Amygdala (tissue), 56 donors: ENCODE measurements at places on chromosomes 12 and 14.

- DNase-seq: no peak
Measured at GRCh38 chr14:76699939-76700590, 61.2 kb upstream of the VASH1 start.

DNA sequence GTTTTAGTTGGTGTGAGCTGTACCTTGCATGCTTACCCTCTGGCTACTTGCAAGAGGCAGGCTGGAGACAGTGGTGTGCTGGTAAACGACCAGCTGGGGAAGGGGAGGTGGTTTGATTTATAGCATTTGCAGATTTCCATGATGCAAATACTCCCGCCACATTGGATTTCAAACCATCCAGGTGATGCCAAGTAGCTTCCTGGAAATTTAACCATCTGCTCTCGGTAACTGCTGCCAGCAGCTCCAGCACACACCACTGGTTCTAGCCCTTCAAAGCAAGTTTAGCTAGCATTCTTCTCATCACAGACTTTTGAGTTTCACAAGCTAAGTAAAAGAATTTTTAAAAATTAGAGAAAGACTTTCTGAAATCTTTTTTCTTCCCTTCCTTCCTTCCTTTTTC lies 104.5 kb upstream of the AMIGO2 start:
- no peak for DNase-seq

GRCh38 chr12:27900920-27901879 lies 71.3 kb downstream of the PTHLH start:
- DNase-seq: no peak

DNA sequence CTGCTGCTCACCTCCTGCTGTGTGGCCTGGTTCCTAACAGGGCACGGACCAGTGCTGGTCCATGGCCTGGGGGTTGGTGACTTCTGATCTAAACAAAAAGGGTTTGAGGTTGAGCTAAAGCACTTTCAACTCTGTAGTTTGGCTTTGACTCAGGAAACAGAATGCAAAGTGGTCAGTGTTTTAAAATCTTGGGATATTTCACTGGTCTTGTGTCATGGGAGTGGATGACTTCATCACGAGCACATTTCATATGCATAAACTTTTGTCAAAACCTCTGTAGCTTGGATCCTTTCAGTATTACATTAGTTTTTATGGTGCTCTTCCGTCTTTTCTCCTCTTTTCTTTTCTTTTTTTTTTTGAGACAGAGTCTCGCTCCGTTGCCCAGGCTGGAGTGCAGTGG lies 25.6 kb downstream of the FAM161B start:
- no peak for DNase-seq

DNA sequence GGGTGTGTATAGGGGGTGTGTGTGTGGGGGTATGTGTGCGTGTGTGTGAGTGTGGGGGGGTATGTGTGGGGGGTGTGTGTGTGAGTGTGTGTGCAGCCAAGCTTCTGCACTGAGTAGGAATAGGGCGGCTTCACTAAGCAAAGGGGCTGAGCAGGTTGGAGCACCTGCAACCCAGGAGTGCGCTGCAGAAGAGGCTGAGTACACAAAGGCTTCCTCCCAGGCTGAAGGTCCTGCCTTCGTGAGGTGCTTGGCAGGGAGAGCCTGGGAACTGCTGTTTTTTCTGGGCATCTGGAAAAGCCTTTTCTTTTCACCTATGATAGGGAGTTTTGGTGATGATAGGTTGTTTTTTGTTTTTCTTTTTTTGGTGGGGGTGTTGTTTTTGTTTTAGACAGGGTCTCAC lies 6.0 kb upstream of the NUDT14 start:
- DNase-seq: no peak

DNA sequence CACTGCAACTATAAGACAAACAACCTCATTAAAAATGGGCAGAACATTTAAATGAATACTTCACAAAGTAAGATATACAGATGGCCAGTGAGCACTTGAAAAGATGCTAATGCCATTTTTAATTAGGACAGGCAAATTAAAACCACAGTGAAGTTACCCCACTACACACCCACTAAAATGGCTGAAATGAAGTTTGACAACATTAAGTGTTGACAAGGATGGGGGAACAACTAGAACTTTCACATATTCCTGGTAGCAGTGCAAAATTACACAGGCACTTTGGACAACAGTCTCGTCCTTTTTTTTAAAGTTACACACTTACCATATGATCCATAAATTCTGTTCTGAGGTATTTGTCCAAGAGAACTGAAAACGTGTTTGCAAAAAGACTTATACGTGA lies 278.9 kb upstream of the DIO3 start:
- no peak for DNase-seq

DNA sequence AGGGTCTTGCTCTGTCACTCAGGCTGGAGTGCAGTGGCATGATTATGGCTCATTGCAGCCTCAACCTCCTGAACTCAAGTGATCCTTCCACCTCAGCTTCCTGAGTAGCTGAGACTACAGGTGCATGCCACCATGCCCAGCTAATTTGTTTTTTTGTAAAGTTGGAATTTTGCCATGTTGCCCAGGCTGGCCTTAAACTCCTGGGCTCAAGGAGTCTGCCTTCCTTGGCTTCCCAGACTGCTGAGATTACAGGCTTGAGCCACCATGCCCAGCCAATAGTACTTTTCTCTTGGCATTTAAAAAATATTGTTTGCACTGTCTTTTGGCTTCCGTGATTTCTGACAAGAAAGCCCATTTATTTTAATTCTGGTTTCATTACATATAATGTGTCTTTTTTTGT lies 61.3 kb downstream of the DIP2B start:
- DNase-seq: no peak

DNA sequence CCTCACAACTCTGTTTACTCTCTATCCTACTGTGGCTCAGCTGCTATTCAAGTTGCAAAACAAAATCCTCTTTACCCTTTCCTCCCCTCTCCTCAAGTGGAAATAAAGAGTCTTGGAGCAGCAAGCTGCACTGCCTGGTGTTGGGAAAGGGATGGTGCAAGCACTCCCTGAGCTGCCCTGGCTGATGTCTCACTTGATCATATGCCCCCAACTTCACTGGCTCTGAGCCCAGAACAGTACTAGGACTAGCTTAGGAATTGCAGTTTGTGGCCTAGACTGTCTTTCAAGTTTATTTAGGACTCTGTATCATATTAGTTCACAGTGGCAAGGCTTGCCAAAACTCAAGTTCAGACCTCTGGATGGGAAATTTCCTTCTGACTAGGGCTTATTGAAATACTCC lies 1683.8 kb upstream of the SEL1L start:
- no peak for DNase-seq

DNA sequence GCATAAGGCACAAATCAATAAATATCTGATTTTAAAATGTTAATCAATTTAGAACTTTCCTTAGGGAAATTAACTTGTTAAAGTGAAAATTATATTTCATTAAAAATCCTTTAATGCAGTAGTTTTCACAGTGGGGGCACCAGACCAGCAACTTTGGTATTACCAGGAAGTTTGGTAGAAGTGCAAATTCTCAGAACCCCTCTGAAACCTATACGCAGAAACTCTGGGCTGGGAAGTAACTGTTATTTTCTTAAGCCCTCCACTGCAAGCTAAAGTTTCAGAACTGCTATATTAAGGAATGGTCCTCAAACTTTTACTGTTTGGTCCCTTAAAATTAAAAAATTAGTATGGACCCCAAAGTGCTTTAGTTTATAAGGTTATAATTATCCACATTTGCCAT lies 35.7 kb downstream of the GNPTAB start:
- DNase-seq: no peak

GRCh38 chr12:54425702-54426101 lies 6.6 kb upstream of the ITGA5 start:
- DNase-seq: no peak

DNA sequence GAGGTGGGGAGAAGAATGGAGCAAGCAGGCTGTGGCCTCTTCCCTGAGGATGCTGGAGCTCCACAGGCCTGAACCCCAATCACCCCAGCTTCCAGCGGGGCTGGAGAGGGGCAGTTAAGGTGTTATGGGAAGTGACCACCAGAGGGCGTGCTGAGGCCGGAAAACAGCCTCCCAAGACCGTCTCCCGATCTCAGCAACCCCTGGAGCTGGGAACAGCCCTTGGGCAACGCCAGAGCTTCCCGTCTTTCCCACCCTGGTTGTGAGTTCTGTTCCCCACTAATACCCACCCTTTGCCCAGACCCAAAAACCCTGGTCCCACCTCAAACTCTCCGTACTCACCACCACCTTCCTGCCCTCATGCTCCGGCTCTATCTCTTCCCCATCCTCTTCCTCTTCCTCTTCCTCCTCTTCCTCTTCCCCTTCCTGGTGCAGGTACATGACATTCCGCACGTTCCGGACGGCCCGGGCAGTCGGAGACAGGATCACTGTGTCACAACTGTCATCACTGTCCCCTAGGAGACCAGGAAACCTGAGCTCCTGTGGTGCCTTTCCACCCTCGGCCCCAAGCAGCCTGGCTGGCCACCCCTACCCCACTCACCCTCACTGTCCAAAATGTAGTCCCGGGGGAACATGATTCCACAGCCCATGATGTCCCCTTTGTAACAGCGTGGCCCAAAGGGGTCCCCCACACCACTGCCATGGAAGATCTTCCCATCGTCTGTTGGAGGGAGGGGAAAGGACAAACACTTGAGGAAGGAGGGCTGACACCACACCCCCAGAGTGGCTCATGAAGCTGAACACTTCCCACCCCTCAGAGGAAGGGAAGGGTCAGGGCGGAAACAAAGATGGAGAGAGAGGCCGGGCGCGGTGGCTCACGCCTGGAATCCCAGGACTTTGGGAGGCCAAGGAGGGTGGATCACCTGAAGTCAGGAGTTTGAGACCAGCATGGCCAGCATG lies 12.9 kb downstream of the SPRYD3 start:
- no peak for DNase-seq

- DNase-seq: no peak
Measured at GRCh38 chr14:96265383-96266095, 9.5 kb downstream of the BDKRB1 start.

- no peak for DNase-seq
Measured at GRCh38 chr12:50824914-50825313, 17.8 kb upstream of the TMPRSS12 start.

DNA sequence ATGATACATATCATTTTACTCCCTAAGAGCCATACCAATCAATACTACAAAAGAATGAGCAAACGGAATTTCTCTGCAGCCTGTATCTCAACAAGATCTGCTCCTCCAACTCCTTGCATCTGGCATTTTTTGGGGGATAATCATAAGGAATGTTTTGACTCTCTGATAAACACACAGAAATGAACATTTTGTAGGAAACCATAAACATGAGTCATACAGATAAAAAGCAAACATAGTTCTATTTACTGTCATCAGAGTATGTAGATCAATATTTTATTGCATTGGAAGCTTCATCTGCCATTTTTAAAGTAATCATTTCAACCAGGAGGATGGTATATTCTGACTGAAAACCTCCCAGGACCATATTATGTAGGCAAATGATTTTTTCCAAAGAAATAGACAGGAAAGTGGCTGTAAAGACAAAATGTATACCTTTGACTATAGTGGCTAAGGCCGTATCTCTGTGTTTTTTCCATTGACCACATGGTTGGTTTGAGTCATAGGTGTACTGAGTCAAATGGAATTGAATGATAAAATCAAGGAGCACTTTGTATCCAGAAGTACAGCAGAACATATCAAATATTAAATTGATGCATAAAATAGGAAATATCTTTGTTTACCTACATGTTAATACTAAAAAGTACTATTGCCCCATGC lies 32.4 kb upstream of the CD69 start:
- DNase-seq: no peak

GRCh38 chr12:127588249-127588648 lies 678.7 kb upstream of the TMEM132C start:
- DNase-seq: no peak

DNA sequence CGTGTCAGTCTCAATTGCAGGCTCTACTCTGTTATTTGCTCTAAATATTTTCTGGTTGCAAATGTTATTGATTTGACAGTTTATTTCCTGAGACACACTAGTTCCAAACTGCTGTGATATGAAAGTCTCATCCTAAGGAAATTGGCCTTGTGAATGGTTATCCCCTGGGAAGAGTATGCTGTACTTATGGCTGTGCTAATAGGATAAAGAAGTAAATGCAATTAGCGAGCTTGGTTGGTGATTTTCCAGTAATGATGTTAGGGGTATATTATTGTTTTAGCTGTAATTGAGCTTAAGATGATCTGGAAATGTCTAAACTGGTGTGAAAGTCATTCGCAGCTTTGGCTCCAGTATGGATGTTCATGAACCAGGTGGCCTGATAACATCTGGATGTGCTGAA lies 197.9 kb downstream of the SUDS3 start:
- no peak for DNase-seq

DNA sequence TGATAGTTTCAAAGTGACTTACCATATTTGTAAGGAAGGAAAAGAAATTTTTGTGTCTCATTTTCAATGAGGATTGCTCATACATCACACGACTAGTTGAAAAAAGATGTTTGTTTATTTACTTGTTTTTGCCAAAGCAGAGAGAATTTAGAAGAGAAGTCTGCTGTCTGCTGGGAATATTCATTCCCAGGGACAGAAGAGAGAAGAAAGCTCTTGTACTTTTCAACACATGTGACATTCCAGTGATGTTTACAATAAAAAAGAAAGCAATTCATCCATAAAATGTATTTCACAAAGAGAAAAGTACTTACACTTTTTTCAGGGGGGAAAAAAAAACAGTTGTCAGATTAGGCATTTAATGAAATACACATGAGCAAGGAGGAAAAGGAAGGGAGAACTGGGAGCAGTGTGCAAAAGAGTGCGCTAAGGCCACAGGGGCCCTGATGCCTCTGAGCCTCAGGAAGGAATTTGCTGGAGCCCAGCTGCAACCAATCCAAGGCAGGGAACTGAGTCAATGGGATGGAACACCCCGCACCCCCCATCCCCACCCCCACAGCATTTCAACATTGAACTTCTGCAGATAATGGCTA lies 115.0 kb downstream of the RPAP3 start:
- DNase-seq: no peak

DNA sequence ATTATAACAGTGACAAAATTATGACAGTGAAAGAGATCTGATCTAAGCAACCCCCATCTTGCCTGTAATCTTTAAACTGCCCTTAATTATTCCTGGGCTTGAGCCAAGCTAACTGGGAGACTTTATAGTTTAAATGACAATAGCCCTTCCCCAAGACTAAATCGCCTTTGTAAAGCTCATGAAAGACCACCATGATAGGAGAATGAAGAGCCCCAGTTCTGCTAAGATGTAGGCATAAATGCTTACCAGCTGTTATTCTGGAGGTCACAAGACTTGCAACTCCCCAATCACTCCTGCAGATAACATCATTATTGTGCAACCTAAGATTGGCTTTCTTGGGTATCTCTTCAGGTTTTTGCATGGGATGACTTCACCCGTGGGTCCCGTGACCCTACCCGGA lies 599.7 kb downstream of the KCNH5 start:
- no peak for DNase-seq

GRCh38 chr12:18546399-18546798 lies 191.4 kb downstream of the PLCZ1 start:
- DNase-seq: no peak
